Activated CD4-positive, alpha-beta T cell treated with anti-CD3 and anti-CD28 coated beads, Interleukin-2, amount 10 ng/mL, durations not matched to agents 7 days and 5 days (primary cell): ENCODE measurements at places on chromosomes 6 and 20. TPM values are rescaled to one million over a fixed set of nuclear protein-coding genes. Genes with fewer than 3 reads are reported as not detected.

DNA sequence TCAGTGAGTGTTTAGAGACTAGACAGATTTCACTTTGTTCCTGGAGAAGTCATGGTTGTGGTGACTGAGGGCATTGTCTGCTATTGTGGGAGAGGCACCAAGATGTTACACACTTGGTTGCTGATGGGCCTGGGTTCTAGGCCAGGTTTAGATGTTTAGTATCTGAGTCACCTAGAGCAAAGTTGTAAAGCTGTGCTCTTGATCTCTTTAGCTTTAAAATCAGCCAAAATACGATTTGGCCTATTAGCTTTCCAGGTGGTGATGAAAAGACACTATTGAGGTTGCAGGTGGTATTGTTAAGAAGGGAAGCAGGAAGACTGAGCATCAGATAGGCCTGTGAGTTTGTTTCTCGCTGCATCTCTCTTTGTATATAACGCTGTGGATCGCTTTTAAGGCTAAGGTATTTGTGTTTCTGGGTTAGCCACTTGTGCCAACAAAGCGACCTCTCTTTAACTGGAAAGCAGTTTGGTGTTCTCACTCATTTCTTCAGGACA is 48.6 kb downstream of the FOXO3 start:
- DNase-seq: no peak
- H3K4me3 ChIP-seq: no peak overlapping the region
- H3K36me3 ChIP-seq: peaks cover 3% of the 10 kb centered on the region
- peaks cover 3% of the 10 kb centered on the region for H3K4me1 ChIP-seq
- peaks cover 3% of the 10 kb centered on the region for H3K27me3 ChIP-seq

DNA sequence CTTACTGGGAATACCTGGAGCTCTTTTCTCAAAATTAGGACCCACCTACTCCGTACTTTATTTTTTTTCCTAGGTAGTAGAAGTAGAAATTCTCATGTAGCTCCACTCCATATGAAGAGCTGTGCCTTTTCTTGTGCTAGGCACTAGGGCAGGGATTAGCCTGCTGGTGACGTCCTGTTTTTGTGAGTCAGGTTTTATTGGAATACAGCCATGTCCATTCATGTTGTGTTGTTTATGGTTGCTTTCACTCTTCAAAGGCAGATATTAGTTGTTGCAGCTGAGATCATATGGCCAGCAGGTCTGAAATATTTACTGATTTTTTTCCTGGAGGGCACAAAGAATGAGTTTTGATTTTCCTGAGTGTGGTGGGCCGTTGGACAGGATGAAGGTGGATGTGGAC is 20.5 kb downstream of the XRN2 start:
- H3K27me3 ChIP-seq: no peaks in the 10 kb centered on the region
- no peak for DNase-seq
- peaks cover 46% of the 10 kb centered on the region for H3K36me3 ChIP-seq

DNA sequence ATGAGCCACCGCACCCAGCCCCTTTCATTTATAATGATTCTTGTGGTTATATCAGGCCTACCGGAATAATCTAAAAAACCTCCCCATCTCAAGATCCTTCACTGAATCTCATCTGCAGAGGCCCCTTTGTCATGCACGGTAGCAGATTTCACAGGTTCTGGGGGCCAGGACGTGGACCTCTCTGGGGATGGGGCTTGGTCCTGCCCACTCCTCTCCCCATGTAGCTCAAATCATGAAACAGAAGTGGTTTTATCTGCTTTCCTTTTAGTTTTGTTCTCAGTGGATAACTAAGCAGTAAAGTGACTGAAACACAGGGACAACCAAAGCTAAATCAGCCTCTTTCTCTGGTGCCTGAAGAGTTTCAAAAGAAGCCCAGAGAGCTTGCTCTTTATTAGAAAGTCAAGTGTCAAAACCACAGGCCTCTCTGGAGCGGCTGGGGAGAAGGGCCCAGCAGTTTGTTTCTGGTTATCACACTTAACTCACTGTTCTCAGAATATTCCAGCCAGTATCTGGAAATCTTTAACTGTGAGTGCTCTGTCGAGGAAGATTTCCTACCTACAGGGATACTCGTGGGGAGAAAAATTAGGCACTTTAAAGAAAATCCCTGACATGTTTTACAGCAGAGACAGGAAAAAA is 60.6 kb upstream of the FAM184A start:
- H3K27me3 ChIP-seq: peaks cover 2% of the 10 kb centered on the region
- no peak for DNase-seq
- no peak overlapping the region for H3K4me3 ChIP-seq
- no peaks in the 10 kb centered on the region for H3K36me3 ChIP-seq

GCNT2 gene
- total RNA-seq: 5.0 TPM

ADTRP gene
- total RNA-seq: 2.4 TPM

PAK5 gene
- not detected for total RNA-seq

SLC26A8 gene
- total RNA-seq: not detected

LRP11 gene
- total RNA-seq: 6.5 TPM

MED23 gene
- 34.3 TPM for total RNA-seq

C20orf96 gene
- 8.2 TPM for total RNA-seq
